ENCODE measurements at places on chromosomes 1 and 21.

GRCh38 chr1:66012106-66012784 lies 219.6 kb downstream of the PDE4B start:
- no peak for DNase-seq

GRCh38 chr1:118558933-118559332 lies 373.9 kb upstream of the SPAG17 start:
- no peak for DNase-seq

- no peak for DNase-seq
These were observed 63.6 kb upstream of the ZC3H12A start for GRCh38 chr1:37410815-37411214.

DNA sequence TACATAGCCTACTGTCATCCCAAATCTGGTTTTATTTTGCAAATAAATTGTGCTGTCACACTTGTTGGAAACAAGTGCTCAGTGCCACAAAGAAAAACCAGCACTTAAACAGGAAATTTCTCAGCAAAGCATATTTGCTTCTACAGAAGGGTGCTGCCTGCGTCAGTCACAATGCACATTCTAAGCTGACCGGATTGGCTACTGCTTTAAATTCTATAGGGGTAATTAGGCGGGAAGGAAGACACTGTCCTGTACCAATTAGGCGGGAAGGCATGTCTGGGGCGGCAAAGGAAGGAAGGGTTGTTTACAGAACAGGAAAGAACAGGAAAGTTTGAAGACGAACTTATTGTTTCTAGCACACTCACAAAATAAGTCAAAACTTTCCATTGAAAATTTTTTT lies 2.8 kb downstream of the IFI16 start:
- DNase-seq = no peak

- DNase-seq = no peak
These were observed 140.2 kb upstream of the HOOK1 start for GRCh38 chr1:59674595-59674994.

- DNase-seq = no peak
These were observed 87.7 kb downstream of the ST6GALNAC3 start for GRCh38 chr1:76162254-76162653.

DNA sequence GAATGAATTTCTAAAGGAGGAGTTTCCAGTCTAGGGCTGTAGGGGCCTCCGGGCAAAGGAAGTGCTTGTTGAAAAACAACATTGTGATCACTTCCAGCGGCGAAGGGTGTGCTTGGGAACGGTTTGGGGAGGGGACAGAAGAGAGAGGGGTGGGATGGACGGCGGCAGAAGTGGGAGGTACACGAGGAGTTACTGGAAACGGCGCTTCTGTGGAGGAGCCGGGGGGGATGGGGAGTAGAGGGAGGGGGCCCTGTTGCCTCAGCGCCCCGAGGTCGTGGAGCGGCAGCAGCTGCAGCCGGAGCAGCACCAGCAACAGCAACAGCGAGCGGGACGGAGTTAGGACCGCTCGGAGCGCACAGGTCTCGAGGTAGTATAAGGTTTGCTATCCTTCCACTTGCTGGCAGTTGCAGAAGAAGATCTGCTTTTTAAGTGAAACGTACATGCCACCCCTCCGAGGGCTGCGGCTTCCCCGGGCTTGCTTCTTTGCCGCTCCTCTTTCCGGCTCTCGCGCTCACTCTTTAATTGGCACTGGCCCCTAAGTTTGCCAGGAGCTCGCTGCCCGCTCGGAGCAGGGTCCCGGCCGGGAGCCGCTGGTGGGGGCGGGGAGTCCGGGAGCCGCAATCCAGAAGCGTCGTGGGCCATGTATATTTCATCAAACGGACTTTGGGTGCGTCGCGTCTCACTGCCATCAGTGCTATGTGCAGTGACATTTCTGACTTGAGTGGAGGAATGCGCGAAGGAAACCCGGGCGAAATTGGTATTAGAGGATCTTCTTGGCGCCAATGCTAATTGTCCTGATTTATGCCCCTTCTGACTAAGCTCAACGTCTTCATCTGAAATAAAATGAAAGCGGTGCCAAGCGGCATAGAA lies 771 bp upstream of the NTNG1 start:
- peak; percentile 11 for DNase-seq

GRCh38 chr1:235221653-235222375 lies 60.8 kb upstream of the RBM34 start:
- no peak for DNase-seq

- DNase-seq = no peak
These were observed 17.3 kb upstream of the MIIP start for GRCh38 chr1:12001996-12002493.

GRCh38 chr1:235972311-235972689 lies 92.6 kb downstream of the NID1 start:
- DNase-seq = peak; percentile 55
